ENCODE measurements at places on chromosomes 12 and 14.

GRCh38 chr14:68894123-68894522 is 85.0 kb downstream of the ACTN1 start:
- no peak for DNase-seq

DNA sequence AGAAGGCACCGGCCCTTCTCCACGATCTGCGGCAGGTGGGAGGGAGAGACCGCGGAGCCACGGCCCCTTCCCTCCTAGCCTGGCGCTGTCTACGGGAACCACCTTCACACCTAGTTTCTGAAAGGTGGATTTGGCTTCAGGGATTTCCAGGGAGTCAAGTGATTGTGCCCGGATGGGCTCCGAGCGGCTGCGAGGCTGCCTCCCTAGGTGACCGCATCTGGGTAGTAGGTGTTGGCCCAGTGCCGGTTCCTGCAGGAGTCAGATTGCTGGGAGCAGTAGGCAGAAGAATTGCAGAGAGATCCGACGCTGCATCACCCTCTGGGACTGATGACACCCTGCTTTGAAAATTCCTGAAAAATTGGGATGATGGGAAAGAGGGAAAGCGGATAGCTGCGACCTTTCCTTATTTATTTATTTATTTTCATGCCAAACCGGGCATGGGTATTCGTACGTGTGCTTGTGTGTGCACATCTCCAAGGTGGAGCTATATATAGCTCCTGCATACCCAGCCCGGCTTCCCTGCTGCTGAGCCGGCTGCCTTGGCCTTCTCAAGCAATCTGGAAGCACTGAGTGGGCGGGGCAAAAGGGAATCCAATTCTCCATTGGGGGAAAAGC is 1.1 kb downstream of the CNTN1 start:
- DNase-seq, result peak; percentile 7

GRCh38 chr14:56115976-56116893 is 2.0 kb upstream of the PELI2 start:
- no peak for DNase-seq

GRCh38 chr12:106360400-106360994 is 2.9 kb downstream of the POLR3B start:
- no peak for DNase-seq

GRCh38 chr12:101620762-101621133 is 26.0 kb downstream of the MYBPC1 start:
- no peak for DNase-seq

DNA sequence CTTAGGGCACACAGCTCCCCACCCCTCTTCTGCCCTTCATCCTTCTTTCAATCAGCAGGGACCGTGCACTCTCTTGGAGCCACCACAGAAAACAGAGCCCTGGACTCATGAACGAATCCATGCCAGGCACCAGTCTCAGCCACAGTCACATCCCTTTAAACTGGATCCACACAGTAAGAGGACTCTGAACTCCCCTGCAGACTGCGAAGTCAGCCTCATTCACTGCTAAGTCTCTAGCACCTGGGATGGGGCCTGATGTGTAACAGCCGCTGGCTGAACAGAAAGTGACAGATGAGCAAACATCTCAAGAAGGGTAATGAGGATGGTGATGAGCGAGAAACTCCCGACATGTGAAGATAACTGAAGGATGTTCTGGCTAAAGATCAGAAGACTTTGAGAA is 45.8 kb upstream of the IQSEC3 start:
- peak; percentile 1 for DNase-seq

DNA sequence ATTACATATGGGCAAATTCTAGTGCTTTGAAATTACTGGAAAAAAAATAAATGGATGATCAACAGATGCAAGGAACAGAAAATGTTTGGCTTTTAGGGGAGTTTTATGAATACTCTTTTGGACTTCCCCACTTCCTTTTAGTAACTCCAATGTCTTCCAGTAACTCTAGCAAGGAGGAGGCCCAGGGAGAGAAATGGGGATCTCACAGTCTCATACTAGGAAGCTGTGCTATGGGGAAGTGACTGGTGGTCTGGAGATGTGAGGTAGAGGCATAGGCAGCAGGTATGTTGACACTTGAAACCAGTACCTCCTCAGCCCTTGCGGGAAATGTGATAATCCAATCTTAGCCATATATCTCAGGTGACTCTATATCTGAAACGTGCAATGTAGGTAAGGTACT is 68.1 kb downstream of the CRADD start:
- no peak for DNase-seq

DNA sequence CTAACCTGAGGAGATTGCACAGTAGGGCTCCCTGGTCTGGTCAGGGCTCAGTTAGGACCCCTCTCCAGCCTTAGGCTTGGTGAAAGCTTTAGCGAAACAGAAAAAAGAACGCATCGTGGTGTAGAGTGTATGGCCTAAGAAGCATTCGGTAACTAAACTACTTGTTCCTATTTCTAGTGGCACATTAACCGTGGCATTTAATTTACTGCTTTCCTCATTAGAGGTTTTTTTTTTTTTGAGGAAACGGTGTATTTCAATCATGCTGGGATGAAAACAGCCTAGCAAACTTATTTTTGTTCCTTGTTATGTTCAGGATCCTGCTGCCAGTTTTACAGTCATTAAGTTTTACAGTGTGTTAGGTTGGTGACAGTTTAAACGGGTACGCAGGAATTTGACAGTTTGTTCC is 518 bp upstream of the OSBPL8 start:
- no peak for DNase-seq

- DNase-seq, result no peak
Measured at GRCh38 chr14:101336183-101336582, 225.1 kb upstream of the DIO3 start.

GRCh38 chr12:6383572-6384498 is at the start of gene LTBR:
Gene LTBR, plus strand, starts transcription at chr12:6384162. Its CDS starts 197 bp downstream, at chr12:6384359.
- DNase-seq, result peak; percentile 95

- DNase-seq, result peak; percentile 20
Measured at GRCh38 chr14:85579942-85580341, 50.0 kb downstream of the FLRT2 start.

DNA sequence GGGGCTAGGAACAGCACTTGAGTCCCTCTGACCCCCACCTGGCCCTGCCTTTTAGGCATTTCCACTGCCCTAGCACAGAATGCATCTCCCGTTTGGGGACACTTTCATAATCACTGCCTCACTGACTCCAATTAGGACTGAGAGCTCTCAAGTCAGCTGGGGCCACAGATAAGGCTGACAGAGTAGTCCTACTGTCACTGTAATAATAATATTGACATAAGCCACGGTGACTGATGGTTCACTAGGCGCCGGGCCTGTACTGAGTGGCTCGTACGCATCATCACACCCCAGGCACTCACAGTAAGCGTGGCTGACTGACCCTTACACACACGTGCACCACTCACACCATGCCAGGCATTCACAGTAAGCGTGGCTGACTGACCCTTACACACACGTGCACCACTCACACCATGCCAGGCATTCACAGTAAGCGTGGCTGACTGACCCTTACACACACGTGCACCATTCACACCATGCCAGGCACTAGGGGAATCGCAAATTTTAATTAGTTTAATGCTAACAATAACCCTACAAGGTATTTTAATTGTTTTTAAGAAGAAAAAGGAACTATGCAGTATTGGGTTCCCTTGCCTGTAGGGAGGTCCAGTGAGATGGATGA is 87.7 kb downstream of the CHGA start:
- DNase-seq, result no peak

- no peak for DNase-seq
Measured at GRCh38 chr12:88035907-88036289, 6.7 kb upstream of the C12orf50 start.

DNA sequence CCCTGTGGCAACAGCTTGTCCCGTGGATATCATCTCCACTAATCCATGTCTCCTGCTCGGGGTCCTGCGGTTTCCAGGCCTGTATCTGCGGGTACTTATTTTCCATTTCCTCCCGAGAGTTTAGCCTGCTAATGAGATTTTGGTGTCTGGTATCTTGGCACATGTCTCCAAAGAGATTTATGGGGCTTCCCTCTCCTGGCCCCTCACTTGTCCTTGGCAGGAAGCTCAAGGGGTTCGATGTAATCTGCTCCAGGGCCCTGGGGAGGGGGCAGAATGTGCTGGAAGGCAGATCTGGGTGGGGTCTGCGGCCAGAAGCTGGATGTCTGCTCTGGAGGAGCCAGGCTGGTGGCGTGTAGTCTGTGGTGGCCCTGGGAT is 85.7 kb downstream of the KIF26A start:
- no peak for DNase-seq

DNA sequence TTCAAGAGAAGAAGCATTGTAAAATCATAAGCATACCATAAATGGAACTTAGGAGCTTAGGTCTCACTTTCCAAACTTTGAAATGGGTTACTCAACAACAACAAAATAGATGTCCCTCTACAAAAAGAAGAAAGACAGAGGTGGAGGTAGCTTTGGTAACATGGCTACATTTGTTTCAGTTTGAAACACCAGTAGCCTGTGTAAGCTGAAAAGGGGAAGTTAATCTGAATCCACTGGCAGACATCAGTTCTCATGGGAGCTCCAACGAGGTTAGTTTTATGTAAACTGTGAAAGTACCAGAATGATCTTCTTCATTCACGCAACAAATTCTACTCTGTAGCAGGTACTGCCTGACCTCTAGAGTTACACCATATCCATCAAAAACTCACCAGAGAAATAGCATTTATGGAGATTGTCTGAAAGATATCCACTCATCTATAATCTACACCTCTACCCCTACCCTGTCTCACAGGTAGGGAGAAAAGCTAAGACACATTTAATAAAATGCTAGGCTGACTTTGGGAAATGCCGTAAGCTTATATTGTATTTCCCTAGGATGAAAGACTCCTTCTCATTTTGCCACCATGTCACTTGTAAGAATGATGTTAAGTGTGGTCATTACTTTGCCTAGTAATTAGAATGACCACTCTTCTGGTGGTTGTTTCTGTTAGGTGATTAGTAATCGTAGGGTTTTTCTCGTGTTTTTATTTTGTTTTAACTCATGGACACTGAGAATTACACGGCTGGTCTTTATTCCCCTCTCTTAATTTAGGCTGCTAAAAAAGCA is 224.1 kb downstream of the ASCL1 start:
- DNase-seq, result no peak

- DNase-seq, result no peak
Measured at GRCh38 chr12:62873116-62873825, 61.7 kb downstream of the PPM1H start.

DNA sequence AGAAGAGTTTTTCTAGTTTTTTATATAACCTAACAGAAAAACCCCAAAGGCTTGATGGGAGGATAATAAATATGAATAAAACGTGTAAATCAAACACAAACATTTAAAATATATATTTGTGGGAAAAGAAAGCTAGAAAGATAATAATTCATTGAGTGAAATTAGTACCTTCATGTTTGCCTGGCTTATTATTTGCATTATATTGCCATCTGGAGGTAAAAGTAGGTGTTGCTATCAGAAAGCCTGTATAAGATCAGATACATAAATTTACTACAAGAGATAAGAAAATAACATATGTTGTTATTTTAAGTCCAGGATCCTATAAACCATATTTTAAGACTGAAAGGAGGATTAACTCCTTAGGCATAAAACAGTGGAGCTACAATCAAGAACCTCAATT is 77.7 kb downstream of the NTS start:
- DNase-seq, result no peak

GRCh38 chr12:33438851-33439586 is 600 bp downstream of the SYT10 start:
- DNase-seq, result peak; percentile 2

DNA sequence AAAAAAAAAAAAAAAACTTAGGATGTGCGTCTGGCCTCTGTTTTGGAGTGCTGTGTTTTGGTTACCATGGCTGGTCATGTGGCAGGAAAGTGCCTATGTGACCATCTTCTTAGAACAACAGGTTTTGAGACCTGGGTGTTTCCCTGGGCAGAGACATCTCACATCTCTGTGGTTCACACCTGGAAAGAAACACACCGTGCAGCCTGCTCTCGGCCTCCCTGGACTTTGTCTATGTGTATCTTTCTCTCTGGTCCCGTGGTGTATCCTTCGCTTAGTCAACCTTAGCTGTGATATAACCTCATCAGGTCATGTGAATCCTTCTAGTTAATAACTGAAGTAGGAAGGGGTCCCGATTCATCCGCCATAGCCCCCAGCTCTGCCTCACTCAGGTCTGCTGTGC is 22.6 kb downstream of the ACADS start:
- no peak for DNase-seq

DNA sequence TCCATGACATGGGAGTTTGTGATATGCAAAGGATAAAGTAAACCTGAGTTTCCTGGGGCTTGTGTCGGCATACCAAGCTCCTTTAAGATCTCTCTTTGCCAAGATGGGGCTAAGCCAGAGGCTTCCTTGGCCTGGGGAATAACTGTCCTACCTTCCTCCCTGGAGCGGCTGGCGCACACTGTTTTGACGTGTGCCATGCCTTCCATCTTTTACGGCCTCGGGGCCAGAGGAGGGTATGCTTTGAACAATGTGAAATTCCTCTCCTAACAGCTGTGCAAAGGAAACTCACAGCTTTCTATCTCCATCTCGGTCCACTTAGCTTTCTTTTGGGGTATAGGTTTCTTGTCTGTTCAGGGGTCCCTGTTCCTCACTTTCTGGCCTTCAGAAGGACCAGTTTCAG is 55.2 kb downstream of the NTF3 start:
- DNase-seq, result no peak

DNA sequence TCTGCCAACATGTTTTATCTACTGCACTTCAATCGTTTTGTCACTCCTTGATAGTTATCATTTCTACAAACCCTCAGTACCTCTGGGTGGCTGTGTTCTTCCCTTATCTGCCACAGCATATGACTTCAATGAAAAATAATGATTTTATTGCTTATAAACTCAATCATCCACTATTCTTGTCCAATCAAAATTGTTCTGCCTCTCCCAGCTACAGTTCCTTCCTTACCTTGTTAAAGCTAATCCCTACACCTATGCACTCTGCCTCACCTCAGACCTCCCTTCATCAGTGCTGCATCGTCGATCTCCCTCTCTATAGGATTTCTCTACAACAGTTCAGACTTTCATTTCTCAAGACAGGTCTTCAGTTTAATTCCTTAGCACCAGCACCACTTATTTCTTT is 58.8 kb downstream of the ERGIC2 start:
- no peak for DNase-seq

- DNase-seq, result no peak
Measured at GRCh38 chr14:69117020-69117767, 35.7 kb downstream of the DCAF5 start.

DNA sequence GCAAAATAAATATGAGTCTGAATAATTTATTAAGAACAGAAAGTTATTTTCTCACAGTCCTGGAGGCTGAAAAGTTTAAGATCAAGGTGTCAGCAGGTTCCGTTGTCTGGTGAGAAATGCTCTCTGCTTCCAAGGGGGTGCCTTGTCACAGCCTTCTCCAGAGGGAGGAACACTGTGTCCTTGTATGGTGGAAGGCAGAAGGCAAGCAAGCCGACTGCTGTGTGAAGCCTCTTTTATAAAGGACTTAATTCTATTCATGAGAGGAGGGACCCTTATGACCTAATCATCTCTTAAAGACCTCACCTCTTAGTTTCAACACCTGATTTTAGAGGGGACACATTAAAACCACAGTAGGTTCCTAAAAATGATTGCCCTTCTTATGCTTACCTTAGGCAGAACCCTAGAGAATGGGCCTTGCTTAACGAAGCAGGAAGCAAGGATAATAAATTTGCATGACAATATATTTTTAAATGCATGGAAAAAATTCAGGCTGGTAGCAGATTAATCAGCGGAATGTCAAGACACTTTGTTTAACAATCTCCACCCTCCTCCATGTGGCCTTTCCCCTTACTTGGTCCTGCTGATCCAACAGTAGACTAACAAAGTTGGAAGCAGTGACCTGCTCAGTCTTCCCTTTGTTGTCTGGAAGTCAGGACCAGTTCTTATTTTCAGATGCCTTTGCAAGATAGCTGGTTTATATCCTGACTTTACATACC is 154.9 kb downstream of the DYRK2 start:
- no peak for DNase-seq

All from AG08395 (cell line).